ENCODE measurements at places on chromosomes 3 and 15. TPM values are rescaled to one million over a fixed set of nuclear protein-coding genes. Genes with fewer than 3 reads are reported as not detected.

The DUT gene
- 113 TPM for total RNA-seq

The UBAP1L gene
- total RNA-seq = 0.49 TPM

The RAB7A gene
- 151 TPM for total RNA-seq

The LMAN1L gene
- total RNA-seq = not detected

The IQCH gene
- 2.6 TPM for total RNA-seq

The SPINK8 gene
- not detected for total RNA-seq

The CCDC33 gene
- total RNA-seq = not detected

The LMCD1 gene
- total RNA-seq = 2.3 TPM

The SLC28A2 gene
- not detected for total RNA-seq

The CACNA2D2 gene
- 0.04 TPM for total RNA-seq

The SLC26A6 gene
- total RNA-seq = 34.5 TPM

The FES gene
- total RNA-seq = 1.5 TPM

The THAP10 gene
- total RNA-seq = 3.1 TPM

The GJD2 gene
- not detected for total RNA-seq

The CNTN4 gene
- total RNA-seq = not detected
